ENCODE measurements at places on chromosomes 1 and 21. TPM values are rescaled to one million over a fixed set of nuclear protein-coding genes. Genes with fewer than 3 reads are reported as not detected.

Gene ADCY10
- 0.19 TPM for total RNA-seq

Gene TIE1
- 19.4 TPM for total RNA-seq

GRCh38 chr21:39057121-39057520 lies 126.1 kb downstream of the PSMG1 start:
- no peak overlapping the region for H3K27ac ChIP-seq
- H3K4me3 ChIP-seq = no peak overlapping the region
- DNase-seq = no peak
- no peaks in the 10 kb centered on the region for H3K36me3 ChIP-seq

DNA sequence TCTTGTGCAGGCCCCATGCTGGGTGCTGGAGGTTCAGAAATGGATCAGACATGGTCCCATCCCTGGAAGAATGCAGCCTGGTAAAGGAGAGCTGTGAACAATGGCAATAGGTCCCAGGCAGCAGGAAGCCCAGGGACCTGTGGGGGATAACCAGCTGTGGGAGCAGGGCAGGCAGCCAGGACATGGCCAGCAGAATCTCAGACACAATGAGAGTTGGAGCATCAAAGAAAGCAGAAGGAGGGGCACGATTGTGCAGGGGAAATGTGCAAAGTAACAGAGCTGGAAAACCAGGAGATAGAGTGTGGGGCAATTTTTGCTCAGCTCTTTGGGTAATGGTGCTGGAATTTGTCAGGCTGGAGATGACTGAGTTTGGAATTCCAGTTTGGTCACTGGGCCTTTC lies 44.3 kb downstream of the C8B start:
- no peaks in the 10 kb centered on the region for H3K36me3 ChIP-seq
- no peak overlapping the region for H3K27ac ChIP-seq
- H3K27me3 ChIP-seq = no peaks in the 10 kb centered on the region
- no peaks in the 10 kb centered on the region for H3K4me1 ChIP-seq
- H3K4me3 ChIP-seq = no peak overlapping the region

DNA sequence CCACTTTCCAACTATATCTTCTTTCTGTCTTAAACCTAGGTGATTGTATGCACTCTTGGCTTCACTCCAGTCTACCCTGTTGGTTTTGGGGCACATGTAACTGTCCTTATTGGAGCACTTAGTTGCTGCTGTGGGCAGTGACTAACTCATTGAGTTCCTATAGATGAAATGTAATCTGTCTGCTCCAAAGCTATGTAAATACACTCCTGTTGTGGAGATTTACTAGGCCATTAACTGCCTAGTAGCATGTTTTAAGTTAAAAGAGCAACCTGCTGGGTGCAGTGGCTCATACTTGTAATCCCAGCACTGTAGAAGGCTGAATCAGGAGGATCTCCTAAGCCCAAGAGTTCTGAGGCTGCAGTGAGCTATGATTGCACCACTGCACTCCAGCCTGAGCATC lies 137.6 kb downstream of the ZMYM4 start:
- H3K27ac ChIP-seq = no peak overlapping the region
- no peak overlapping the region for H3K4me3 ChIP-seq
- H3K4me1 ChIP-seq = no peaks in the 10 kb centered on the region
- peaks cover 82% of the 10 kb centered on the region for H3K36me3 ChIP-seq

Gene PKNOX1
- total RNA-seq = 13.6 TPM

GRCh38 chr1:223844787-223845036 lies 1.0 kb downstream of the TP53BP2 start:
- H3K4me1 ChIP-seq = peaks cover 48% of the 10 kb centered on the region
- no peak for DNase-seq
- no peaks in the 10 kb centered on the region for H3K36me3 ChIP-seq
- H3K27ac ChIP-seq = peak overlapping the region; percentile 100

Gene PDE4DIP
- 2,873 TPM for total RNA-seq

Gene C1orf56
- total RNA-seq = 7.0 TPM

DNA sequence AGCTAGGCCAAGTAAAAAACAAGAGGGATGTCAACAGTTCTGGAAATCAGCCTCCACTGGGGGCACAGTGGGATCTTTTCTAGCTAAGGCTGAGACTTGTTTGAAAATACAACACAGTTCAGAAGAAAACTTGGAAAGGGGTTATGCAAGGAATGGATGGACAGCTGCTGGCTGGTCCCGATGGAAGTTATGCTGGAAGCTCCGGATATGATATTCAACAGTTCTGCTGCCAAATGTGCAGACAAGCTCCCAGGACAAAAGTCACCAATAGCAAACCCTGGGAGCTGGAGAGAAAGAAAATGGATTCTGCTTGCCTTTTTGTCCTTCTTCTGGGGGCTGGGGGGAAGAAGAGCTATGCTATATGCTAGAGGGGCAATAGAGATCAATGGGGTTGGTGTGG lies 14.3 kb downstream of the LMX1A start:
- H3K27me3 ChIP-seq = no peaks in the 10 kb centered on the region
- DNase-seq = no peak
- no peak overlapping the region for H3K27ac ChIP-seq
- H3K4me3 ChIP-seq = no peak overlapping the region
- no peaks in the 10 kb centered on the region for H3K4me1 ChIP-seq
- no peaks in the 10 kb centered on the region for H3K36me3 ChIP-seq

GRCh38 chr1:178183796-178184195 lies 89.9 kb downstream of the RASAL2 start:
- H3K27ac ChIP-seq = no peak overlapping the region
- no peak overlapping the region for H3K4me3 ChIP-seq
- no peaks in the 10 kb centered on the region for H3K36me3 ChIP-seq

DNA sequence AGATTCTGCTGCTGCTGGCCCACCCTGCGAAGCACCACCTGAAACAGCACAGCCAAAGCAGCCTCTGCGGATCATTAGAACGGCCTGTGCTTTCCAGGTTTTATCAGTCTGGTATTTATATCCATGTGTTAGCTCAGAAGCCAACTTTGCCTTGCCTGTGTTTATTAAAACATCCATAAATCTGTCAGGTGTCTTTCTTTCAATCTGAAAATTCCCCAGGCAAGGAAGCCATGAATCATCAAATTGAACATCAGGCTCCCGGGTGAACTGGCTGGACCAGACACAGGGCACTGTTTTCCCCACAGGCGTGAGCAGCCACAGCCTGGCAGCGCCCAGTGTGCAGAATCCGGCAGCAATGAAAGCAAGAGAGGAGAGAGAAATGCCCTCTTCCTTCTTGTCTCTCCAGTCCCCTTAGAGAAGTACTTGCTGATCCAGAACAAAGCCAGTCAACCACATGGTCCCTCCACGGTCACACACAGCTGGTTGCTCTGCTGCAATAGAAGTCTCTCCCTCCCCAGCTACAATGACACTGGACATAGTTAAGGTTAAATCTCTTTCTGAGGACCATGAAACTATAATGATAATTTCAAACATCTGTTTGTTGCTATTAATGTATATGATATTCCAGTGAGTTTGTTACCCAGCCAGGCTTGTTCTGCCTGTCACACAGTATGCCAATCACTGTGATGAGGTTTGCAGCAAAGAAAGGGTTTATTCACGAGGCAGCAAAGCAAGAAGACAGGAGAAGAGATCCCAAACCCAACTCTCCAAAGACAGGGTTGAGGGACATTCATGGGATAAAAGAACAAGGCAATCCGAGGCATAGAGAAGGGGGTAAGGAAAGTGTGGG lies 212.1 kb upstream of the FMN2 start:
- no peak overlapping the region for H3K27ac ChIP-seq
- no peaks in the 10 kb centered on the region for H3K36me3 ChIP-seq
- no peak for DNase-seq
- H3K4me1 ChIP-seq = no peaks in the 10 kb centered on the region
- no peak overlapping the region for H3K4me3 ChIP-seq
- H3K27me3 ChIP-seq = no peaks in the 10 kb centered on the region

DNA sequence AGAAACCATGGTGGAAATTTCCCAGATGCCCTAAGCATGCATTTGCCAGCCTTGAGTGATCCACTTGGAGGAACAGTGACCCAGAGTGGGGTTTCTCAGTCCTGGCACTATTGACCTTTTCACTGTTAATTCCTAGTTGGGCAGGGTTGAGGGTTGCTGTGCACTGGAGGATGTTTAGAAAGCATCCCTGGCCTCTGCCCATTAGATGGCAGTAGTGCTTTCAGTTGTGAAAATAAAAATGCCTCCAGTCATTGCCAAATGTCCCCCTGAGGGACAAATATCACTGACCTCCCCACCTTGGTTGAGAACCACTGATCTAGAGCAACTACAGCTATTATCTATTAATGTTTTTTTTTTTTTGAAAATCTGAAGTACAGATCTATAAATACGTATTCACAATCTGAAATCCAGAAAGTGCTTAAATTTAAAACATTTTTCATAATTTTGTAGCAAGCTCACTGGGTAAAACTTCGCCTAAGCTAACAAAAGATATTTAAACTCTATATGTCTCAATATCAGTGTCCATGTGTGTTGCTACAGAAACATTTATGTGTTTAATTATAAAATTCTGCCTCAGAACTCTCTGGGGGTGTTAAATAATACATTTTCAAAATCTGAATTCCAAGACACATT lies 27.3 kb downstream of the F3 start:
- no peak overlapping the region for H3K4me3 ChIP-seq
- no peak overlapping the region for H3K27ac ChIP-seq
- H3K36me3 ChIP-seq = no peaks in the 10 kb centered on the region
- no peaks in the 10 kb centered on the region for H3K4me1 ChIP-seq
- H3K27me3 ChIP-seq = no peaks in the 10 kb centered on the region
- no peak for DNase-seq

Gene DMBX1
- total RNA-seq = not detected

DNA sequence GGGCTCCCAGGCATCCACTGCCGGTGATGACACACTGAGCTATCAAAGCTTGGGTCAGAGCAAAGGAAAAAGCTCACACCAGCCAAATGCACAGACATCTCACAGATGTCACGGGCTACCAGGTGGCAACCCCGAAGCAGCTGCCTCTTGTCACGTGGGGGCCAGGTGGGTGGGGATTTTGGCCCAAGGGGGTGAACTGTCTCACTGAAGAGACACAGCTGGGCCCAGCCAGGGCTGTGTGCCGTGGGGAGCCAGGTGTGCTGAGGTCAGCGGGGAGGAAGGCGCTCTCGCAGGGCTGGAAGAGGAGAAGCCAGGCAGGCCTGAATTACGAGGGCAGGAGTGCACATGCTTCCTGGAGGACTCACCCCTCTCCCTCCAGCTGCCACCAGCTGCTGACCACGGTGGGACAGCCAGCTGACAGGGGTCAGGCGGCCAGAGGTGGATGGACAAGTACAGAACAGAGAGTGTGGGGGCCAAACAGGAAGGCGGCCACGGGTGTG lies 32.4 kb downstream of the KCNN3 start:
- no peak overlapping the region for H3K4me3 ChIP-seq
- peak; percentile 53 for DNase-seq
- H3K4me1 ChIP-seq = peaks cover 75% of the 10 kb centered on the region
- peak overlapping the region; percentile 80 for H3K27ac ChIP-seq
- H3K27me3 ChIP-seq = no peaks in the 10 kb centered on the region

DNA sequence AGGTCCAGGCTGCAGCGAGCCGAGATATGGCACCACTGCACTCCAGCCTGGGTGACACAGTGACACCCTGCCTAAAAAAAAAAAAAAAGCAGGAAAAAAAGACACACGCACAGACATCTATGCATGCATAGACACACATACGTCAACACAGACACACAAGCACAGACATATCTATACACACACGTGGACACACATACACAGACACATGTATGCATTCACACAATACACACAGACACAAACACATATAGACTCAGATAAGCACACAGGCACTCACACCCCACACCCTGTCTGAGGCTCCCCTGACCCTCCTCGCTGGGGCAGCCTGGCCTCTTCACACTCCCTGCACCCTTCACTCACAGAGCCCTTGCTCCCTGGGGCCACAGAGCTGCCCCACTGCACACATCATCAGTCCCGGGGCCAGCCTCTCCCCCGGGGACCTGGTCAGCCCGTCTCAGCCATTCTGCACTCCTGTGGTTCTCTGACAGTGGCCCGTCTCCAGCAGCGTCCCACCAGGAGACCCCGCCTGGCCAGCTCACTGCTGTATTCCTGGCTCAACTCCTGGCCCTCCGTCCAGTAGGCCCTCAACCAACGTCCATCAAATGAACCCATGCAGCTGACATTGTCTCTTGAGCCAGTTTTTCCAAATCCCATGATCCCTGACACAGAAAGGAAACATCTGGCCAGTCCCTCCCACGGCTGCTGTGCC lies 4.6 kb upstream of the PRKCZ start:
- DNase-seq = no peak
- no peak overlapping the region for H3K27ac ChIP-seq
- no peaks in the 10 kb centered on the region for H3K4me1 ChIP-seq
- H3K36me3 ChIP-seq = no peaks in the 10 kb centered on the region
- peaks cover 20% of the 10 kb centered on the region for H3K27me3 ChIP-seq
- no peak overlapping the region for H3K4me3 ChIP-seq

DNA sequence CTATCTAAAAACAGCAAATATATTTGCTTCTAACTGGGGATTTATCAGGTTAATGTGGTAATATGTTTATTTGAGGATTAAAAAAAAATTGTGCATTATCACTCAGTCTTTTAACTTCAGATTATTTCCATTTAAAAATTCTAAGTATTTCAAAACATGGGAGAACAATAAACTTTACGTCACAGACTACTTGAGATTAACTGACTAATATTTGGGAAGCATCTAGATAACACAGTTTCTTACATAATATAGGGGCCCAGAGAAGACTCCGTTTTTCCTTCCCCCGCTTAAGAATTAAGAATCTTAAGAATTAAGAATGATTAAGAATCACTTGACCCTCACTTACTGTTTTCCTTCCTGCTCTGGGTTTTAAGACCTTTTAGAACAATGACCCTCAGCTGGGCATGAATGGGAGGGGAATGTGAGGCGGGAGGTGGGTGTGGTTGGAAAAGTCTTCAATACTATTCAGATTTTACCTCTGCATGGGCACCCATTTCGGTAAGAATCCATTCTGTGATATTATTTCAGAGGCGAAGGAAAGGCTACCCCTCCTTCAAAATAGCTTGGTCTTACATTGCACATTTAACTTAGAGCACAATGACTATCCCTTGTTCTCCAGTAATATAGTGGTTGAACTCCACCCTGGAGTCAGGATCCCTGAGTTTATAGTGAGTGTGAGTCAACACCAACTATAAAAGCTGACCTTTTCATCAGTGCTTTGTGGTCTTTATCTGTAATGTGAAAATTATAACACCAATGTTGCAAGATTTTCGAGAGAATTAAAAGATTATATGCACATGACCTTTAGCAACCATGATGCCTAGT lies 821.3 kb downstream of the USP25 start:
- no peak overlapping the region for H3K4me3 ChIP-seq
- no peaks in the 10 kb centered on the region for H3K36me3 ChIP-seq
- no peaks in the 10 kb centered on the region for H3K4me1 ChIP-seq
- no peaks in the 10 kb centered on the region for H3K27me3 ChIP-seq
- H3K27ac ChIP-seq = no peak overlapping the region

GRCh38 chr1:46180082-46180616 lies 3.9 kb upstream of the P3R3URF start:
- H3K4me3 ChIP-seq = no peak overlapping the region
- DNase-seq = no peak
- H3K36me3 ChIP-seq = no peaks in the 10 kb centered on the region
- H3K27me3 ChIP-seq = no peaks in the 10 kb centered on the region
- no peak overlapping the region for H3K27ac ChIP-seq

Gene COL11A1
- not detected for total RNA-seq

Gene MTARC1
- 2.7 TPM for total RNA-seq

- peaks cover 9% of the 10 kb centered on the region for H3K36me3 ChIP-seq
- H3K27ac ChIP-seq = no peak overlapping the region
- H3K27me3 ChIP-seq = no peaks in the 10 kb centered on the region
- no peaks in the 10 kb centered on the region for H3K4me1 ChIP-seq
- DNase-seq = no peak
Observed at GRCh38 chr1:207064561-207064960, 11.5 kb downstream of the PFKFB2 start.
